GM10248 (cell line): ENCODE measurements at places on chromosomes 1 and 21.

DNA sequence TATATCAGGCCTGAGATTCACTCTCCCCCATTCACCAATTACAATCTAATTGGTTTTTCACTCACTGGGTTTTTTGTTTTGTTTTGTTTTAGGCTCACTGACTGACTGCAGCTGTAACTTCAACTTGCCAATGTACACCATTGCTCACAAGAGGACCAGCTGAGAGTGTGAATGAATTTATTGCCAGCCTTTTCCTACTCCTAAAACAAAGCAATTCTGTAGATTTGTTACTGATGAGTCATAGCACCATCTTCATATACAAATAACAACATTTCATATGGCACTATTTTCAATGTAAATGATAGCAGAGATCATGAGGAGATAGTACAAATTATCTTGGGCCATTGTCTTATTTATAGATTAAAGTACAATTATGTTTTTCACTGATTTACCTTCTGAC, 76.0 kb upstream of the DPYD start:
- no peak for DNase-seq

DNA sequence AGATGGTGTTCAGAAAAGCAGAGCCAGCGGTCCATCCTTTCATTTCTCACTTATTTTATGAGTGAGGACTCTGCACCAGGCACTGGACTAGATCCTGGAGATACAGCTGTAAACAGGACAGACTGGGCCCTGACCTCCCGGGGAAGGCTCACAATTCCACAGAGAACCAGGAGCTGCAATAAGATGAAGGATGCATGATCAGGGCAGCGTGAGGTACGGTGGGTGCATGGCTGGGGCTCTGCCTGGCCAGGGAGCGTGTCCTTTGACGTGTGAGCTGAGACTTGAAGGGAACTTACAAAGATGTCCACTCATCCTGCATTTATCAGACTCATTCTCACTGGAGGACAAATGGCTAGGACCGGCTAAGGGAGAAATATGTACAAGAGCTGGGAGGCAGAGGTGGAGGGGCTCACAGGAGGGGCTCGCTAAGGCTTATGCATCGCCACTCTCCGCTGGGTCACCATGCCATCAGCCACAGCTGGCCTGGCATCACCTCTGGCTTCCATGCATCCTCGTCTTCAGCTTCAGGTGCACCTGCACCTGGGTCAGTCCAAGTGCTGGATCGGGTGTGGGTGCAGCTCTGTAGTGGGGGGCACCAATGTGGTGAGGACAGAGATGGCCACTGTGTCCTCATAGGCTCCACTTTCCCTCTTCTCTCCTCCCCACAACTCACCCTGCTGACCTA, 213.9 kb downstream of the TOMM20 start:
- DNase-seq = no peak

- no peak for DNase-seq
Measured at GRCh38 chr21:45386336-45386727, 18.6 kb upstream of the COL18A1 start.

- DNase-seq = peak; percentile 81
Measured at GRCh38 chr1:26145041-26145959, 13.6 kb upstream of the FAM110D start.

DNA sequence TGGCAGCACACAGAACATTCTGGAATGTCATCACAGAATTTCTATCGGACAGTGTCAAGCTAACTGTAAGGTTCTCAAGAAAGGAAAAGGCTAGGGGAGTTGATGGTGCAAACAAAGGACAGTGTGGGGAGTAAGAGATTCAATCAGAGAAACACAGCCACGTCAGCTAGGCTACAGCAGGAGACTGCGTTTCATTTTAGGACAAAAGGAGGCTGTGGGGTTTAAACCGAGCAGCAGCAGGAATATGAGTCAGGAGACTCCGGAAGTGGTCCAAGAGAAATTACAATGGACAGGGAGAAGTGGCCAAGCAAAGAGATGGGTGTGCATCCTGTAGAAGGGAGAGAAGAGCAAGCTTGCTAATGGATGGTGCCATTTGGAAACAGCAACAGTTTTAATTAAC, 37.4 kb upstream of the C1orf198 start:
- DNase-seq = no peak

DNA sequence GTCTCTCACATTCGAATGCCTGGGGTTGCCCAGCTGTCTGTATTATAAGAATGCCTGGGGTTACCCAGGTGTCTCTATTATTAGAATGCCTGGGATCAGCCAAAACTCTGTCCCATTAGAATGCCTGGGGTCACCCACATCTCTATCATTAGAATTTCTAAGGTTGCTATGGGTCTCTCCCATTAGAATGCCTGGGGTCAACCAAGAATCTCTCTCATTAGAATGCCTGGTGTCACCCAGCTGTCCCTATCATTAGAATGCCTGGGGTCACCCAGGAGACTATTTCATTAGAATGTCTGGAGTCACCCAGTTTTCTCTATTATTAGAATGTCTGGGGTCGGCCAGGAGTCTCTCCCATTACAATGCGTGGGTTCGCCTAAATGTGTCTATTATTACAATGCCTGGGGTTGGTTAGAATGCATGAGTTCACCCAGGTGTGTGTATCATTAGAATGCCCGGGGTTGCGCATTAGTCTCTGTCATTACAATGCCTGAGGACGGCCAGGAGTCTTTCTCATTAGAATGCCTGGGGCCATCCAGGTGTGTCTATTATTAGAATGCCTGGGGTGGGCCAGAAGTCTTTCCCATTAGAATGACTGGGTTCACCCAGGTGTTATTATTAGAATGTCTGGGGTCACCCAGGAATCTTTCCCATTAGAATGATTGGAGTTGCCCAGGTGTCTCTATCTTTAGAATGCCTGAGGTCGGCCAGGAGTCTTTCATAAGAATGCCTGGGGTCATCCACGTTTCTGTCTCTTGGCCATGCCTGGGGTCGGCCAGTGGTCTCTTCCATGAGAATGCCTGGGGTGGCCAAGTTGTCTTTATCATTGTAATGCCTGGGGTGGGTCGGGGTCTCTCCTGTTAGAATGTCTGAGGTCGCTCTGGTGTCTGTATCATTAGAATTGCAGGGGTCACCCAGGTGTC, 59.6 kb downstream of the RNF187 start:
- DNase-seq = no peak

DNA sequence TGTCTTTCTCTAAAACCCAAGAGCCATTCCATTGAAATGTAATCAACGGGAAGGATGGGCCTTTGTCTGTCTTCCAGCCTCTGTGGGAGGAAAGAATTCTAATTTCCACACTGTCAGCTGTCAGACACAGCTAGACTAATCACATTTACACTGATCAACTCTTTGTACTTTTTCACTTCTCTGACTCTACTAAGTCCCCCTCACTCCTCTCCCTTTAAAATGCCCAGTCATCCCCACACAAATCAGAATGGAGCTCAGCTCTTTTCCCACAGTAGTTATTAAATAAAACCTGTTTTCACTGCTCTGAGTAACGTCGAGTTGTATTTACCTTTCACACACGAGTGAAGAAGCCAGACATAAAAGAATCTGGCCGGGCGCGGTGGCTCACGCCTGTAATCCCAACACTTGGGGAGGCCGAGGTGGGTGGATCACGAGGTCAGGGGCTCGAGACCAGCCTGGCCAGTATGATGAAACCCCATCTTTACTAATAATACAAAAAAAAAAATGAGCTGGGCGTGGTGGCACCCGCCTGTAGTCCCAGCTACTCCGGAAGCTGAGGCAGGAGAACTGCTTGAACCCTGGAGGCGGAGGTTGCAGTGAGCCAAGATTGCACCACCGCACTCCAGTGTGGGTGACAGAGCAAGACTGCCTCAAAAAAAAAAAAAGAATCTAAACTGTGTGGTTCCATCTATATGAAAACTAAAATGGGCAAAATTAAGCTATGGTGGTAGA, 13.3 kb downstream of the ZBTB8OS start:
- no peak for DNase-seq

DNA sequence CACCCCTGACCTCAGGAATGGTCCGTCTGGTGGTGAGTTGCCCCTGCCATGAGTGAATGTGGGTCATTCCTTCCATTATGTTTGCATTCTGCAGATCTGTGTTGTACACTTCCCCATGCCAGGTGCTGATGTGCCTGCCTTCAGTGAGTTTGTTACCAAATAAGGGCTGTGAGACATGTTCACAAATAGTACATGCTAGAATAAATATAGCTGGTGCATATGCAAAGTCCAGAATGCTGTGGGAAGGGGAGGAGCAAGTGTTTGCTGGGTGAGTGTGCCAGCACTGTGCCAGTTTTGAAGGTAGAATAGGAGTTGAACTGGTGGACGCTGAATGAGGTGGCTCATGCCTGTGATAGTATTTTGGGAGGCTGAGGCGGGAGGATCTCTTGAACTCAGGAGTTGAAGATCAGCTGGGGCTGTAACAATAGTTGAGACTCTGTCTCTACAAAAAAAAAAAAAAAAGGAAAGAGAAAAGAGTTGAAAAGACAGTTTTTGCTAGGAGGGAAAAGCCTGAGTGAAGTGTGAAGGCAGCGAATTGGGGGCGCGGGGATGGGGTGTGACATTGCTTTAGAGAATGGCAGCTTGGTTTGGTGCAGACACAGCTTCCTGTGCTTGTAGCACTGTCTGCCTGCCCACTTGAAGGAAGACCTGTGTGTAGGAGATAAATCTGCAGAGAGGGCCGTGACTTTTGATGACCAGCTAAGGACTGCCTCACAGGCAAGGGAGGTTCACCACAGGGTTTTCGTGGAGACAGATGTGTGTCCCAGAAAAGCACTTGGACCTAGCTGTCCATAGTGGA, 61.1 kb downstream of the LGR6 start:
- DNase-seq = no peak

GRCh38 chr1:84889437-84889836, 3.6 kb downstream of the LPAR3 start:
- no peak for DNase-seq

DNA sequence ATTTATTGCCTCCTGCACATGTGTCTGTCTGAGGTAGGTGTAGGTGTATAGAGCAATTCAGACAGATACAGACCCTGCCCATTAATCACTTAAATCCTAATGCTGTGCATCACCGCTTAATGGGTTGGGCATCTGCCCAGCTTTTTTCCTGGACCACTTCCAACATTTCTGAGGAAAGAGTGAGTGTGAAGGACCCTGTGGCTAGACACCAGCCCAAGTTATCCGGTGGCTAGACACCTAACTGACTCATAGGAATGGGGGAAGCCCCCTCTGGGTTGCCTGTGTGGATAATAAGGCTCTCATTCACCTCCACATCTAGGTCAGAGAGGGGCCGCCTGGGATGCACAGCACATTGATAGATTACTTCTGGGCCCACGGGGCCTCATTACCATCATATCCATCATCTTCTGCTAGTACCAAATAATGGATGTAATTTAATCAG, 121.1 kb upstream of the RAVER2 start:
- no peak for DNase-seq

DNA sequence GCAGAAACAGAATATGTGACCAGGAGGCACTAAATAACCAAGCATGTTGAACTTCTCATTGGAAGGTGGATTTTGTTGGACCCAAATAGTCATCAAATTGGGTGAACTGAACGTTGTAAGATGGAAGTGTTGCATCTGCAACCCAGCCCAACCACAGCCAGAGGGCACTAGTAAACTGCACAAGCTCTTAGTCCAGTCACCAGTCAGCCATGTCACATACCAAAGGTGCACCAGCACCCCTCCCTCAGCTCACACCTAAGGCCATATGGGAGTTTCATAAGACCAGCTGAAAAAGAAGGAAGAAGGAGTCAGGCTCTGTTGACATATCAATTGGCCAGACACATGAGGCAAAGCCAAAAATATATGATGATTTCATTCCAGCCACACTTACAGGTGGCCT, 481.7 kb upstream of the NR5A2 start:
- DNase-seq = no peak

DNA sequence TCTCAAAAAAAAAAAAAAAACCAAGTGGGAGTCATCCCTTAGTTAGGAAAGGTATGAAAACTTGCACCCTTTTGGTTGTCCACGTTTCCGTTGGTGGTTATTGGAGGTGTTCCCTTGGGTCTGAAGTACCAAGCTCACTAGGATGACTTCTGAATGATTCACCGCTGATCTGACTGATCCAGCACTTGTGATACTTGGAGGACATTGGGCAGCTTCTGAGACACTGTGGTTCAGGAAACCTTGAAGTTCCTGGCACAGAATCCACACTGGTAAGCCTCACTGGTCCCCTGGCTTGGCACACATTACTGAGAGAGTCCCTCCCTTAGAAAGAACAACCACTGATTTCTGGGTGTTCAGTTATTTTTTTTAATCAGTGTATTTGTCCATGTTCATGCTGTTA, 91.9 kb downstream of the RYR2 start:
- DNase-seq = no peak

DNA sequence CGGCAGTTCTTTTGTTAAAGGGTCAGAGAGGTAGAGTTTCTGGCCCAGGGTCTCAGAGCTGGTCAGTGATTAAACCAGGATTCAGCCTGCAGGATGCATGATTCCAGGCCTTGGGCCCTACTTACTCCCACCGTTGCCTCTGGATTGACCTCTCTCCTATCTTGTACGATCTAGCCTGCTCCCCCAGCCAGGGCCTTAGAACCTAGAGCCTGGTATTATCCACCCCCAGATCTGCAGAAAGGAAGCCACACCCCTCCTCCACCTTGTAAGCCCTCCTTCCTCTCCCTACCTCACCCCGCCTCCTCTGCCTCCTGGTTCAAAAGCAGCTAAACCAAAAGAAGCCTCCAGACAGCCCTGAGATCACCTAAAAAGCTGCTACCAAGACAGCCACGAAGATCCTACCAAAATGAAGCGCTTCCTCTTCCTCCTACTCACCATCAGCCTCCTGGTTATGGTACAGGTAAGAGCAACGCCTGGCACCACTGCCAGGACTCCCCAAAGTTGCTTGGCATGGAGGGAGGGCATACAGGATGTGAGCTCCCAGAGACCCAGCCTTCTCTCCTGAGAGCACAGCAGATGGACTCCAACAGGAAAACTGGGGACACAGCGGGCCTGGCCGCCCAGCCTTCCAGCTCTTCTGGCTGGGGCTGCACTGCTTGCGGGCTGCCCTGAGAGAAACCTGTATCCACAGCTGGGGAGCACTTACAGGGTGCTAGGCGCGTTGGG, at the start of gene CD52:
CD52 (plus strand) TSS at position 347 of the 726 bp plus-strand sequence; CDS start at position 407, 60 bp downstream.
- peak; percentile 82 for DNase-seq

DNA sequence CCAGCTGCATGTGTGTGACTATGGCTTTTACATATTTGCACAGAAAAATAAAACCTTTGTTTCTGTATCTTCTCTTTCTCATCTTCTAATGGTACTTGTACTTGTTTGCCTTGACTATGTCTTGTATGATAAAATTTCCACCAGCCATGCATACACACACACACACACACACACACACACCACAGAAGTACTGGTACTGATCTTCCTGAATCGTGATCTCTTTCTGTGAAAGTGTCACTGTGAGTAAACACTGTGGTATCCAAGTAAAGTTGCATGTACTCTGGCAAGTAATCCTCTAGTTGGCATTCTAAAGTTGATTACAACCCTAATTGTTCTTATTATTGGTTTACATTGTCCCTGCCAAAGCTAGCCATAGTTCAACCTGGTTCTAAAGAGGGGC, 176.7 kb downstream of the CRB1 start:
- no peak for DNase-seq
